Activated CD4-positive, alpha-beta T cell treated with anti-CD3 and anti-CD28 coated beads, Interleukin-2, amount 50 U/mL, for 48 hours (primary cell): ENCODE measurements at places on chromosomes 16 and 17.

DNA sequence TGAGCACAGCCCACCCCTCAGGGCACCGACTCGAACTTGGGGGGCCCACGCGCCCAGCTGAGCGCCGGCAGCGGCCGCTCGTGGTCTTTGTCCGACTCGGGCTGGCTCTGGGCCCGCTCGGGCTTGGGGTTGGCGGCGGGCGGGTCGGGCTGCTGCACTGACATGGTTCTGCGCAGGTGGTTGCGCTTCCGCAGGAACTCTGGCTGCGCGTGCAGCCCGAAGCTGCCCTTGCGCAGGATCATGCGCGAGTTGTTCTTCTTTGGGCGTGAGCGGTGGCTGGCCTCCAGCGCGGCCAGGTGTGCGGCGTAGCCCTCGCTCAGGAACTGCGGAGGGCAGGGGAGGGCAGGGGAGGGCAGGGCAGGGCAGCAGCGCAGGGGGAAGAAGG is 11.1 kb downstream of the PIMREG start:
- DNase-seq, result peak; percentile 28

- DNase-seq, result no peak
Observed at GRCh38 chr16:76511203-76511602, 234.0 kb downstream of the CNTNAP4 start.

DNA sequence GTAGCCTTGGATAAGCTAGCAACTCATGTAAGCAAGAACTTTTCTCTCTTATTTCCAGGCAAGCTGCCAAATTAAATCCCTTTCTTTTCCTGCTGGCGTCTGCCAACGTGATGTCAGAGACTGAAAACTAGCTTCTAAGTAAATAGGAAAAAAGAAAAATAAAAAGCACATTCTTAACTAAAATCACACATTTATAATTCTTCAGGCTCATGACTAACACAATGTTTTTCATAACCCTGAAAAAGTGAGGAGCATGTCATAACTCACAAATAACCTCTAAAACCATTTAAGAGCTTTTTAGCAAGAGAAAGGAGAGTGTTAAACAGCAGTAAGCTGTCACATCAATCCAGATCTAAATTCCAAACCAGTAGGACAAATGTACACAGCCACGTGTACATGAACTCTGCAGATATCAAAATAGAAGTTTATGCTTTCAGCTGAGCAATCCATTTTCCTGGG is 110.0 kb downstream of the N4BP1 start:
- no peak for DNase-seq

GRCh38 chr17:48575673-48576478 is 2.3 kb downstream of the HOXB4 start:
- no peak for DNase-seq

DNA sequence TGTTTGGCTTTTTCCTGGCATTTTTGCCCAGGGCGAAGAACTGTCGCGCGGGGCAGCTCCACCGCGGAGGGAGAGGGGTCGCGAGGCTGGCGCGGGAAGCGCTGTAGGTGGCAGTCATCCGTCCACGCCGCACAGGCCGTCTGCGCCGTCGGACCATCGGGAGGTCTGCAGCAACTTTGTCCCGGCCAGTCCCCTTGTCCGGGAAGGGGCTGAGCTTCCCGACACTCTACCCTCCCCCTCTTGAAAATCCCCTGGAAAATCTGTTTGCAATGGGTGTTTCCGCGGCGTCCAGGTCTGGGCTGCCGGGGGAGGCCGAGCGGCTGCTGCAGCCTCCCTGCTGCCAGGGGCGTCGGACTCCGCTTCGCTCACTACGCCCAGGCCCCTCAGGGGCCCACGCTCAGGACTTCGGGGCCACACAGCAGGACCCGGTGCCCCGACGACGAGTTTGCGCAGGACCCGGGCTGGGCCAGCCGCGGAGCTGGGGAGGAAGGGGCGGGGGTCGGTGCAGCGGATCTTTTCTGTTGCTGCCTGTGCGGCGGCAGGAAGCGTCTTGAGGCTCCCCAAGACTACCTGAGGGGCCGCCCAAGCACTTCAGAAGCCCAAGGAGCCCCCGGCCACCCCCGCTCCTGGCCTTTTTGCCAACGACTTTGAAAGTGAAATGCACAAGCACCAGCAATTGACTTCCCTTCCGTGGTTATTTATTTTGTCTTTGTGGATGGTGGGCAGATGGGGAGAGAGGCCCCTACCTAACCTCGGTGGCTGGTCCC is 2.3 kb upstream of the CBX4 start:
- no peak for DNase-seq

DNA sequence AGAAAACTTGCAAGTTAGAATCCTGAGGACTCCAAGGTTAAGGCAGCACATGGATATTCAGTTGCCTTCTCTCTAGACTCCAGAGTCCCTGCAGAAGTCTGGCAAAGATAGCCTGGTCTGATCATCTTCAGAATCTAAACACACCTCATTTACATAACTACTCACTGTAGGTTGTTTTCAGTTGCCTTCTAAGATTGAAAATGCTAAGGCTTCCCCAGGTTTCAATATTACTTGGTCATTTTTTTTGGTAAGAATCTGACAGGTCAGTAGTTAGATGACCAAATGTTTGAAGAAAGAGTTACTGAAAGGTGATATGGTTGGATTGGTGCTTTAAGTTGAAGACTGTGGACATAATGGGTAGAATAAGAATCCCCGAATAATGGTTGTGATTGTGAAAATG is 205.4 kb upstream of the KCNJ16 start:
- no peak for DNase-seq

DNA sequence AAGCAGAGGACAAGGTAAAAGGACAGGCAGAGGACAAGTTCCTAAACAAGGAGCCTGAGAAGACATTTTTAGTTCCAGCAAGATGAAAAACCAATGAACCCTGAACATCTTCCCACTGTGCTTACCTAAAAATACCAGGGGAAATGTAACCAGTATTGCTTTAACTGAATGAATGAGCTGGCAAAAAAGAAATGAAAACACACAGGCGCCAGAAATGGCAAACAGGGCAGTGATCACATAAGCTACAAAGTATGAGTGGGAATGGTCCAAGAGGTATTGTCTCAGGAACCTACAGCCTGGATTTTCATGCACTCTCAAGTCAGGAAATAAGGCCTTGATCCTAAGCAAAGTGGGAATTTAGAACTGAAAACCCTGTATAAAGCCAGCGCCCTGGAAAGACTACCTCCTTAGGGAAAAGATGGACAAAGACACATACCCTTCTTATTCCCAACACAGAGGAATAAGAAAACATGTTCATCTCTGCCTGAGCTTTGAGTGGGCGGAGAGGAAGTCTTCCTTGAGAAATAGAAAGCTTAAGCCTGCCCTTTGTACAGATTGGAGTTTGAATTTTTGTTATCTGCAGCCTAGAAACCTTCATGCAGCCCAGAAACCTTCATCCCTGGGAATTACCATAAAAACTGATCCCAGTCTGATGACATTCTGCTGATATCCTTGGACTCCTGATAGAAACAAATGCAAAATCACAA is 2.1 kb downstream of the CMTM2 start:
- no peak for DNase-seq

GRCh38 chr17:70365091-70365583 is 195.8 kb downstream of the KCNJ2 start:
- DNase-seq, result no peak

DNA sequence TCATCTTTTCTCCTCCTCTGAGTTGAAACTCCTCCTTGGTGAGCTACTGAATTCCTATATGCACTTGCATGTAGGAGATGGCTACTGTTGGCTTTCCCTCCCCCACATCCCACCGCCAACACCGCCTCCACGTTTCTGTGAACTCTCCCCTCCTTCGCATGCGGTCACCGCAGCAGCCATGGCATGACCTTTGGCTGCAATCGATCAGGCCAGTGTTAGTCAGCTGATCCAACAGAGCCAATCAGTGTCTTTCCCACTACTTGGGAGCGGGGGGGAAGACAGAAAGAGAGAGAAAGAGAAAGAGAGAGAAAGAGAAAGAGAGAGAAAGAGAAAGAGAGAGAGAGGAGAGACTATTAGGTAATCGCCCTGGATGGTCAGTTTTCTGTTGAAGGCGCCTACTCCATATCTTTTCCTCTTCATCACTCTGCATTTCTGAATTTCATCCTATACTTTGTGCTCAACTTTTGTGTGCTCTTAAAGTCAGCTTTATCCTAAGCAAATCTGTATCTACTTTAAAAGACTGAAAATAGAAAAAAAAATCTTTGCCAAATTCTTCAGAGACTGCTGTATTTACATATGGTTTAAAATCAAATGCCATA is 22.7 kb downstream of the ASGR1 start:
- no peak for DNase-seq

- DNase-seq, result no peak
Observed at GRCh38 chr16:65965628-65966027, 400.9 kb upstream of the CDH5 start.

DNA sequence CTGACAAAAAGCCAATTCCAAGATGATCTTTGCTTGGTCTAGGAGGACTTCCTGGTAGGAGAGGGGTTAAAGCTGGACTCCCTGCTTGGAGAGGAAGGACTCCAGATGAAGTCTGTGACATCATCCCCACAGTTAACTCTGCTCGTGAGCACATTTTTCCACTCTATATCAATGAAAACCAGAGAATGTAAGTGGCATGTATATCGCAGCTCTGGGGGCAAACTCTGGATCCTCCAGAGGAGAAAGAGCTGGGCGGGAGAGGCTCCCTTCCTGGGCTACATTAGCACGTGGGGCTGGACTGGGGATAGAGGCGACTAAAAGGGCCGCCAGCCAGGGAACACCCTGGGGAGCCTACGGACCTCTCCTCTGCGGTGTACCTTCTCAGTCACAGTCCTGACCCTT is 34.1 kb downstream of the HIC1 start:
- peak; percentile 24 for DNase-seq

- DNase-seq, result no peak
Observed at GRCh38 chr17:33385133-33385532, 92.0 kb upstream of the ASIC2 start.
